Fibroblast of skin of scalp (primary cell): ENCODE measurements at places on chromosomes 12 and 14.

GRCh38 chr12:32997471-32997870 lies 100.9 kb upstream of the PKP2 start:
- DNase-seq, result no peak

GRCh38 chr14:34175574-34175973 lies 224.7 kb upstream of the EGLN3 start:
- no peak for DNase-seq

- no peak for DNase-seq
Measured at GRCh38 chr12:132502149-132502881, 12.4 kb downstream of the FBRSL1 start.

DNA sequence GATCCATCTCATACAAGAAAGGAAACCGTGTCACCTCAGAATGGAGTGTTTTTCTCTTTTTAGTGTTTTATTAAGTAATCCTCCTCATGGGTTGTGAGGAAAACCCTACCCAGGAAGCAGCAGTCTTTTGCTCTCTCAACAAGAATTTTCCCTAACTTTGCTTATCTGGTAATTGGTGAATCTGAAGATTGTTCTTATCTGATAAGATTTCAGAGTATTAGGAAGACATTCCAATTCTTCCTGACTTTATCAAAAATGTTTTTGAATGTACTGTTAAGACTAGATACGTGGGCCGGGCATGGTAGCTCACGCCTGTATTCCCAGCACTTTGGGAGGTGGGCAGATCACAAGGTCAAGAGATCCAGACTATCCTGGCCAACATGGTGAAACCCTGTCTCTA lies 86.0 kb downstream of the PHLDA1 start:
- DNase-seq, result no peak

DNA sequence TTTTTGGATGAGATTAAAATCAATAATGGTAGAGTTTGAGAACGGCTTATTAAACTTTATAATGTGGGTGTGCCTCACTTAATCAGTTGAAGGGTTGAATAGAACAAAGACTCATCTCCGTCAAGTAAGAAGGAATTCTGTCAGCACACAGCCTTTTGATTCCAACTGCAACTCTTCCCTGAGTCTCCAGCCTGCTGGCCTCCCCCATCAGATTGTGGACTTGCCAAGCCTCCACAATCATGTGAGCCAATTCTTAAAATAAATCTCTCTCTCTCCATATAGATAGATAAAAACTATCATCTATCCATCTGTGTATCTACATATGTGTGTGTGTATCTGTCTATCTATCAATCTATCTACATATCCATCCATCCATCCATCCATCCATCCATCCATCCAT lies 127.4 kb upstream of the BTG1 start:
- DNase-seq, result no peak

- no peak for DNase-seq
Measured at GRCh38 chr14:43778570-43778936, 728.5 kb downstream of the FSCB start.

- DNase-seq, result no peak
Measured at GRCh38 chr12:89875809-89876208, 167.2 kb upstream of the ATP2B1 start.

DNA sequence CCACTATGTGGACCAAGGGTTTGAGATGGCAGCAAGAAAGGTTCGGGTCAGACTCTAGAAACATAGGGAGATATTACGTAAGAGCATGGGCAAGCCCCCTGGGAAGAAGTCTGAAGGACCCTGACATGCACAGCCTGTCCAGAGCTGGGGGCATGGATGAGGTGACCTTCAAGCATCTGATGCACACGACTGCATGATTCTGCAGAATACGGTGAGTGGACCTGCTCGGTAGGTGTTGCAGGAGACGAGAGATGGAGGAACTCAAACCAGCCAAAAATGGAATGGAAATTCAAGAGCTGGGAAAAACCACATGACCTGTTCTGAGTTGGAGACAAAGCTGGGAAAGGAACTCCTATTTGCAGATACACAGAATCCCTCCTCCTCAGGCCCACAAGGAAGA lies 43.6 kb downstream of the ANO2 start:
- no peak for DNase-seq

- DNase-seq, result no peak
Measured at GRCh38 chr12:51914034-51914923, 7.0 kb downstream of the ACVRL1 start.

DNA sequence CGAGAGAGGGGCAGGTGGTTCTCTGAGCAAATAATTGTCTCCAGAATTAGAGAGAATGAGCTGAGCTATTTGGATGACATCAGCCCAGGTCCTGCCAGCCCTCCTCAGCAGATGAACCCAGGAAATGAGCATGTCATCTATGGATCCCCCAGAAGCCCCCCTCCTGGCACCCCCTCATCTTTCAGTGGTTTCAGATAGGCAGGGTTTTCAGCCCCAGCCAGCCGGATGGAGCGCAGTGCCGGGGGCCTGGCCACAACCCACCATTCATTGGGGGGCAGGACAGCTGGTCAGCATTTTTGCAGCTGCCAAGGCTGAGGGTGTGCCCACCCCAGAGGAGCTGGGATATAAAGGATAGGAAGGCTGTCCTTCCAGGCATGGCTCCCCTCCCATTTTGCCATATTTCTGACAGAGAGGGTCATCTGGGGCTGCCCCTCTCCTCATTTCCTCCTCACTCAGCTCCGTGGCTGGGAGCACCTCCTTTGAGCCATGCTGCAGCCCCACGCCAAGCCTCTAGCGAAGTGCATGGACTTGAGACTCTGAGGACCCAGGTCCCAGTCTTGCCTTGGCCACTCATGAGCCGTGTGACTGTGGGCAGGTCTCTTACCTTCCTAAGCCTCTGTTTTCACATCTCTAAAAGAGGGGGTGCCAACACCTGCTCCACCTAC lies 6.0 kb upstream of the KRT71 start:
- no peak for DNase-seq

DNA sequence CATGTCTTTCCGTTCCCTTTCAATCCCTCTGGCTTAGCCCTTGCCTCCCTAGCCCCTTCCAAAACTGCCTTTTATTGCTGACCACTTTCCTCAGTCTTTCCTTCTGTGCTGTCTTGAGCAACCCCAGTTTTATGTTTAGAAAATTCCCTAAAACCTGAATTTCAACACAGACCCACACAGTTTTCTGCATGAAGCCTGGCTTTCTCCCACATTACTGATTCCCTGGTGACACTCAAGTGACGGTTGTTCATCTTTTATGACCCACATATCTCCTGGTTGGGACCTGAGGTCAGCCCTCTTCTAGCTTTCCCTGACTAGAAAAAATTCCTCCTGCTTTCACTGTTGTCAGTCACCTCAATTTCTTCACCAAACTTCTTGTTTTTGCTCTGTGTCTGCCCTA lies 21.0 kb downstream of the FGD4 start:
- no peak for DNase-seq

GRCh38 chr14:33631441-33631840 lies 319.4 kb downstream of the EGLN3 start:
- DNase-seq, result no peak

DNA sequence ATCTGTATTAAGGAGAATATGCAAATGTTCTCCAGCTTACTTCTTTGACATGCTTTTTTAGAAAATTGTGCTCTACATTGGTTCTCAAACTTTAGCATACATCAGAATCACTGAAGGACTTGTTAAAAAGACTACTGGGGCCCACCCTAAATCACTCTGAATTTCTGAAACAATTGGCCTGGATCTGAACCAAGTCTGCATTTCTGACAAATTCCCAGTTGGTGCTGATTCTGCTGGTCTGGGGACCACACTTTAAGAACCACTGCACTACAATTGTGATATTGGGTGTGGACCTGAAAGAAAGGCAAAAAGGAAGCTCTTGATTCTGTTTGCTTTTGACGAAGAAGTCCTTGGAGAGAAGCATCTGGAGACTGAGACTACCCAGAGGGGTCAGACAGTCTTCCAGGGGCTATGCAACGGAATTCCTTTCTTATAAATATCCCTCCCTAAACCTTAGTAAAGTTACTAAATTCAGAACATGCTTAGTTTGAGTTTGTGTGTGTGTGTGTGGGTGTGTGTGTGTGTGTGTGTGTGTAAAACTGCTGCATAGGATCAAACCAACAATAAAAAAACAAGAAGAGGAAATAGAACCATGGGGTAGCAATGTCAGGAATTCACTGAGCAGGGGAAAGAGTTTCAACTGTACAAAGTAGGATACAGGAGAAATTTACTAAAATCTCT lies 36.8 kb downstream of the EAPP start:
- DNase-seq, result peak; percentile 77

- peak; percentile 23 for DNase-seq
Measured at GRCh38 chr14:103450416-103450815, 65.2 kb downstream of the MARK3 start.

DNA sequence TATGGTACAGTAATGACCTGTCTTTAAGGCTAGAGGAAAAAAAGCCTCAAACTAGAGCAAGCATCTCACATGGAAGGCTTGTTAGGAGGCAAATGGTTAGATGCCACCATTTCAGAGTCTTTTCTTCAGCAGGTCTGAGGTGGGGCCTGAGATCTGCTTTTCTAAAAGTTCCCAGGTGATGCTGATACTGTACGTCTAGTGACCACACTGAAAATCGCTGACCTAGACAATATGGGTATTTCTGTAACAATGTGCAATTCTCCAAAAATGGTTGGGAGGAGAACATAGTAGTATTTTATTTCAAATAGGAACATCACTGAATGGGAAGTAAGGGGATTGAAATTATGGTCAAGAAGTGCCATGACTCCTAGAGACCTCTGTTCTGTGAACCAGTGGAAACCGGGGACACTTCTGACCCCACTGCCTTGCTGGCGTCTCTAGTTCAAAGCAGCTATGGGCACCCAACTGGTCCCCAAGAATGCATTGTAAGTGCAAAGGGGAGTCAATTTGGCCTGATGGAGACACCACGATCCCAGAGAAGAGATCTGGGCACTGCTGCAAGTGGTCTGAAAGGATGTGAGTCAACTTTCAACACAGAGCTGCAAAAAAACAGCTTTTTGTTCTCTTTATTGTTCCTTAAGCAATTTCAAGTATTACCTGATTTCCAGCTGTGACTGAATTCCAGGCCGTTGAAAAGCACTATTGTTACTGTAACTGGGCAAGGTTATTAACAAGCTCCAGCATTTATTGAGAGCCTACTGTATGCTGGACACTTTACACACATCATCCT lies 54.4 kb upstream of the PLEKHG7 start:
- DNase-seq, result no peak

DNA sequence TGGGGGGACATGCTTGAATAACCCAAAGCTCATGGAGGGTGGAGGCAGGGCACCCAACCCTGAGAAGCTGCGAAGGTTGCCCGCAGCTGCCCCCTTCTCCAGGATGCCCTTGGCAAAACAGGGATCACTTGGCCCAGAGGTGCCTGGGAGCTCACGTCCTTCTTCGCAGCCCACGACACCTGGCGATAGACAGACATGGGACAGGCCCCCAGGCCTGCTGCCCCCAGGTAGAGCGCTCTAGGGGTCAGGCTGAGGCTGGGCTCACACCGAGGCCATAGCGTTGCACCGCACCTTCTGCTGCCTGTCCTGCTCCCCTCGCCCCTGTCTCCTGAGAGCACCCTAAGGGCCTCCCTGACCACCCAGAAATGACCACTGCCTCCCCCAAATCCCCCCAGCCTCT lies 20.2 kb upstream of the PLA2G1B start:
- no peak for DNase-seq

- peak; percentile 30 for DNase-seq
Measured at GRCh38 chr12:45260104-45260815, 44.4 kb downstream of the ANO6 start.

GRCh38 chr12:89468648-89469326 lies 55.8 kb downstream of the GALNT4 start:
- DNase-seq, result no peak

DNA sequence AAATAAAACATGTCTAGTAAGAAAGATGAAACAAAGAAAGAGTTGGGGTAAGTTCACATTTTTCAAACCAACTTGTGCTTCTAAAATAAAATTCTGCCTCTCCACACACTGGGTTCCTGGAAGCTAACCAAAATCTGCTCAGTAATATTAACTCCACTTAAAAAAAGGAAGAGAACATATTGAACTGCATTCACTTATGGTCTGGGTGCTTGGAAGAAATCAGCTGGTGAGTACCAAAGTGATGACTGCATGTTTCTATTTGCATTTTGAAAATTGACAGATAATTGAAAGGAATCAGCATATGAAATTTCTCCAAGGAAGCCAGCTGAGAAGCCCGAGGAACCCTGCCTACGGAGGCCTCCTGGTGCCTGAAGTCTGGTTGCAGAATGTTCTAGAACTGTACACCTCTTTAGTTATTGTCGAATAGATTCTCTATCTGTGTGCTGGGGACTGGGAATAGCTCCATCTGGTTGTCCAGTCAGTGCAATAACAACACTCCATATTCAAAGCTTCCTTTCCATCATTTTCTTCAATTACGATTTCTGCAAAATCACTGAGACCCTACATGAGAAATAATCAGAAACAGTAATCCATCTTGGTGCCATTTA lies 836.1 kb downstream of the VRK1 start:
- DNase-seq, result no peak

DNA sequence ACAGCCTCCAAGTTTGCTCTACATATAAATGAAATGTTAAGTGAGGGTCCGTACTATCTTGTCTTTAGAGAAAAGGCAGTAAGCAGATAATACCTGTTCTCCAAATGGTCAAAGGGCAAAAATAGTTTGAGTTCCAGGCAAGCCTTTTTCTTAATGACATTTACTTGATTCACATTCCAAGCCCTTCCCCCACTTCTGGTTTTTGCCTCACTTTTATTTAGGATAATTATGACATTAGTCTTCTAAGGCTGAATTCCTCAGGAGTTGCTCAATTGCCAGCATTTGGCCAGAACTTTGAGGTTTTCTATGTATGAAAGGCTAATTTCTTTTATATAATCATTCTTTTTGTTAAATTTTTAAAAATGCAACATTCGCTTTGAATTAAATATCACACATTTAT lies 62.5 kb upstream of the DUSP6 start:
- peak; percentile 68 for DNase-seq

- DNase-seq, result no peak
Measured at GRCh38 chr14:94439453-94440057, 13.0 kb downstream of the SERPINA11 start.

DNA sequence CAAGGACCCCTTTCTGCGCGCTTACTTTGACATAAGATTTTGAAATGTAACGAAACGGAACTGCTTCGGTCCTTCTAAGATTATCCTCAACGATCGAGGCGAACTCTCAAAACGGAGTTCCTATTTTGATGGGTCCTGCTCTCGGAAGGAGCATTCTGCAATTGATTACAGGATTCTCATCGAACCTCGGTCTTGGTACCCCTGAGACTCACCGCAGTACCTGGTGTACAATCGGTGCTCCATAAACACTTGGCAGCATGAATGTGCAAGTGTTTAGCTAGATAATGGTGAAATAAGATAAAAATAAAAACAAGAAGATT lies 530 bp upstream of the NEMF start:
- no peak for DNase-seq

GRCh38 chr12:68162374-68162773 lies 2.8 kb upstream of the IFNG start:
- DNase-seq, result no peak

GRCh38 chr12:795305-795704 lies 42.9 kb downstream of the WNK1 start:
- DNase-seq, result no peak

GRCh38 chr12:129851296-129851695 lies 52.5 kb downstream of the TMEM132D start:
- no peak for DNase-seq

GRCh38 chr14:33386781-33387180 lies 448.1 kb downstream of the NPAS3 start:
- peak; percentile 49 for DNase-seq

- no peak for DNase-seq
Measured at GRCh38 chr14:24064091-24064795, 7.1 kb upstream of the CPNE6 start.

GRCh38 chr12:113142173-113142885 lies 6.8 kb upstream of the RASAL1 start:
- no peak for DNase-seq

- no peak for DNase-seq
Measured at GRCh38 chr14:100618318-100618693, 31.1 kb upstream of the BEGAIN start.
